ENCODE measurements at places on chromosomes 1 and 21.

DNA sequence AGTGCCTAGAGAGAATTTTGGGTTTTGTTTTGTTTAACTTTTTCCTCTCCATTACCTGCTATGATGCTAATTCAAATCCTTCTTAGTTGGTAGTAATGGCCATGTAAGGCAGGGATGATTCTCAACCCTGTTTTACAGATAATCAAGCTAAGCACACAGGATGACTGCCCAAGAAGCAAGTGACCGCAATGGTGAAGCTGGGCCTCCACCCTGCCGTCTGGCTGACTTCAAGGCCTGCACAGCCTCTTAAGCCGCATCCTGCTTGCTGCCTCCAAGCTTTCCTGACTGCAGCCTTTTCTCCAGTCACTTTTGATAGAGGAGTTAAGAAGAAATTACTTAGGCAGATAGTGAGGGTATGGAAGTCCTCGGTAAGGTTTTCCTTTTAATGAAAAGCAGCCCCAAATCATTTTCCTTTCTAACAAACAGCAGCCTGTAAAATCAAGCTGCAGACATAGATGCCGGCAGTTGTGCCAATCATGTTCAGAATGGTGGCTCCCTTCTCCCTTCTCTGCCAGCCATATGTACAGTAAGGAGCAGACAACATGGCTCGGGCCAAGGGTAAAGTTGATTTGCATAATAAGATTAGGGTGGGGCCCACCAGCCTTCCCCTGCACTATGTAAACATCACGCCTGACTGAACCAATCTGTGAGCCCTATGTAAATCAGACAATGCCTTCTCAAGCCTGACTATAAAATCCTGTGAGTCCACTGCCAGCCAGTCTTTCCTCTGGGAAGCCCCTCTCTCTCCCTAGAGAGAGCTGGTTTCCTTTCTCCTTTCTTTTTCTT is 8.8 kb upstream of the CTBS start:
- peak; percentile 30 for DNase-seq

- peak; percentile 72 for DNase-seq
Observed at GRCh38 chr1:235919127-235919832, 52.6 kb upstream of the LYST start.

- no peak for DNase-seq
Observed at GRCh38 chr1:30476476-30476875, 246.9 kb downstream of the MATN1 start.

GRCh38 chr1:114314098-114314497 is 160.4 kb upstream of the SYT6 start:
- no peak for DNase-seq

GRCh38 chr1:65751961-65752360 is 40.7 kb upstream of the PDE4B start:
- no peak for DNase-seq

DNA sequence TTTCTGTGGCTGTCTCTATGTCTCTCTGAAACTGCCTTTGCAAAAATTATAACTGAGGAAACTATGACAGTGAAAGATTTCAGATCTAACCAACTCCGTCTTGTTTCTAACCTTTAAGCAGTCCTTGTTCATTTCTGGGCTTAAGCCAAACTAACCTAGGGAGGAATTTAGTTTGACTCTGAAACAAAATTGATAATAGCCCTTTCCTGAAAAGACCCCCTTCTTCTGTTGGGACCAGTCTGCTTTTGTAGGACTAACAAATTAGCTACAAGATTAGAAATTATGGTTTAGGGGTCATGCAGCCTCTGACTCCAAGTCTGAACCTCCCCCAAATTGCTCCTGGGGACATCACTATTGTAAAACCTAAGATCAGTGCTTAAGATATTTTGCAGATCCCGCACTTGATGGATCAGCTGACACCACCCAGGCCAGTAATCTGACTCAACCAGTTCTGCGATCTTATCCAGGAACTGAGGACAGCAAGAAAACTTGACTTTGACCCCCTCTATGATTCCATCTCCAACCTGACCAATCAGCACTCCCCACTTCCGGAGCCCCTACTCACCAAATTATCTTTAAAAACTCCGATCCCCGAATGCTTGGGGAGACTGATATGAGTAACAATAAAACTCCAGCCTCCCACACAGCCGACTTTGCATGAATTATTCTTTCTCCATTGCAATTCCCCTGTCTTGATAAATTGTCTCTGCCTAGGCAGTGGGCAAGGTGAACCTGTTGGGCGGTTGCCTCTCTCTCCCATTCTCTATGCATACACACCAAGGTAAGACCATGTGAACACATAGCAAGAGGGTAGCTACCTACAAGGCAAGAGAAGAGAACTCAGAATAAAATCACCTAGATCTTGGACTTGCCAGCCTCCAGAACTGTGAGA is 11.1 kb upstream of the TRIM63 start:
- DNase-seq = no peak

DNA sequence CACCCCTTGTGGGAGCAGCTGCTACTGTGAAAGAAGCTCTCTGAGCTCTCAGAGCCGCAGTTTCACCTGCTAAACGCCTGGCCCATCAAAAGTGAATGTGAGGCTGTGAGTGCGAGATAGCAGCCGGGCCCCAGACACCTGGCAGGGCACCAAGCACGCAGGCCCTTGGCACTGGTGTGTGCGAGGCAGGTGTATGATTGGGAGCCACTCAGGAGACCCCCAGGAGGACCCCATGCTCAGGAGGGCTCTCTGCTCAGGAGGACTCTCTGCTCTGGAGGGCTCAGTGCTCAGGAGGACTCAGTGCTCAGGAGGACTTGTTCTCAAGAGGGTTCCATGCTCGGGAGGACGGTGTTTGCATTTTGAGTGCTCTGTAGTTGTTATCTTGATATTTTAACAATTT is 14.3 kb upstream of the ADARB1 start:
- no peak for DNase-seq

- DNase-seq = no peak
Observed at GRCh38 chr1:207417076-207417475, 37.1 kb upstream of the CR2 start.

DNA sequence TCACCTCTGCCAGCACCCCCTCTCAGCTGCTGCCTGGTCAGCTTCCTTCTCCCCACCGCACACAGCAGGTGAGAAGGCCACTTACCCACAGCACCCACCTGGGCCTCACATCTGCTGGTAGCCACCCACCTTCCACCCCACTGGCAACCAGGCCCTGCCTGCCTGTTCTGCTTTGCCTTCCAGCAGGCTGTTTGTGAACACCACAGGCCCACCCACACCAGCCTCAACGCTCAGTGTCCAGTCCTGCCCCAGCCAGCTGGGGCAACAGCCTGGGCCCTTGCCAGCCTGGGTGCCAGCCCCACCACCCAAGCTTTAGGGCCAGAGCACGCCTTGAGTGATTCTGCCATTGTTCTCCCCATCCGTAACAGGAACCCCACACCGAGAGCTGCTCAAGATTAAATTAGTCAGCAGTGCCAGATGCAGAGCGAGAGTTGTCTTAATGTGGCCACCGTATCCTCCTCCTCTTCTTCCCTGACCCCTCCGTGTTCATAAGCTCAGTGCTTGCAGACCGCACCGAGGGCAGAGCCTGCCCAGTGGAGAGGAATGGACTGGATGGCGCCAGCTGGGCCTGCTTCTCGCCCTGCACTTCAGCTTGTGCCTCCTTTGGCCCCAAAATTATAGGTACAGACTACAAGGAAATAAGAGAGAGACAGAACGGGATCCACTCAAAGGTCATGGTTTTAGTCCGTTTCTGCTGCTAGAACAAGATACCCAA is 120.3 kb upstream of the COL6A1 start:
- no peak for DNase-seq

- DNase-seq = no peak
Observed at GRCh38 chr1:176987016-176987415, 177.5 kb downstream of the ASTN1 start.

DNA sequence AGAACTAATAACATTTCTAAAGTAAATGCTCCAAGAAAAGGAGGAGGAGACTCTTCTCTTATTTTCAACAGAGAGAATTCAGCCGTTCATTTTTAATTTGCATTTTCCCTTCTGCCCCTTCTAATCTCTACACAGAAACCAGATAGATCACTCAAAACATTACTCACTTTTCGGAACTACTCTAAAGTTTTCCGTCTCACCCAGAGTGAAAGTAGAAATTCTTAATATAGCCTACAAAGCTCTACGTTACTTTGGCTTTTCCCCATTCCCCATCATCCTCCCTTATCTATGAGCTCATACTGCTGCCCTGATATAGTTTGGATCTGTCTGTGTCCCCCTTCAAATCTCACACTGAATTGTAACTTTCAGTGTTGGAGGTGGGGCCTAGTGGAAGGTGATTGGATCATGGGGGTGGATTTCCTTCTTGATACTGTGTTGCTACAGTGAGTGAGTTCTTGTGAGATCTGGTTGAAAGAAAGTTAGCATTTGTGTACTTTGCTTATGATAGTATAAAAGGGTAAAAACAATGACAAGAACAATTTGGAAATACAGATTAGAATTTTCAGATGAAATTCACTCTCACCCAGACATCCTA is 188.2 kb downstream of the AMY1C start:
- no peak for DNase-seq

DNA sequence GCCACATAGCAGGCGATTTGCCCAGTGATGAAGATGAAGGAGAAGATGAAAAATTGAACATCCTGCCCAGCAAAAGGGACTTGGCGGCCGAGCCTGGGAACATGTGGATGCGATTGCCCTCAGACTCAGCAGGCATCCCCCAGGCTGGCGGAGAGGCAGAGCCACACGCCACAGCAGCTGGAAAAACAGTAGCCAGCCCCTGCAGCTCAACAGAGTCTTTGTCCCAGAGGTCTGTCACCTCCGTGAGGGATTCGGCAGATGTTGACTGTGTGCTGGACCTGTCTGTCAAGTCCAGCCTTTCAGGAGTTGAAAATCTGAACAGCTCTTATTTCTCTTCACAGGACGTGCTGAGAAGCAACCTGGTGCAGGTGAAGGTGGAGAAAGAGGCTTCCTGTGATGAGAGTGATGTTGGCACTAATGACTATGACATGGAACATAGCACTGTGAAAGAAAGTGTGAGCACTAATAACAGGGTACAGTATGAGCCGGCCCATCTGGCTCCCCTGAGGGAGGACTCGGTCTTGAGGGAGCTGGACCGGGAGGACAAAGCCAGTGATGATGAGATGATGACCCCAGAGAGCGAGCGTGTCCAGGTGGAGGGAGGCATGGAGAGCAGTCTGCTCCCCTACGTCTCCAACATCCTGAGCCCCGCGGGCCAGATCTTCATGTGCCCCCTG is 3.3 kb downstream of the ZBTB18 start:
- no peak for DNase-seq

GRCh38 chr1:99986656-99987225 is 16.9 kb downstream of the SLC35A3 start:
- DNase-seq = no peak

GRCh38 chr1:159979257-159979656 is 25.2 kb upstream of the SLAMF9 start:
- DNase-seq = no peak

DNA sequence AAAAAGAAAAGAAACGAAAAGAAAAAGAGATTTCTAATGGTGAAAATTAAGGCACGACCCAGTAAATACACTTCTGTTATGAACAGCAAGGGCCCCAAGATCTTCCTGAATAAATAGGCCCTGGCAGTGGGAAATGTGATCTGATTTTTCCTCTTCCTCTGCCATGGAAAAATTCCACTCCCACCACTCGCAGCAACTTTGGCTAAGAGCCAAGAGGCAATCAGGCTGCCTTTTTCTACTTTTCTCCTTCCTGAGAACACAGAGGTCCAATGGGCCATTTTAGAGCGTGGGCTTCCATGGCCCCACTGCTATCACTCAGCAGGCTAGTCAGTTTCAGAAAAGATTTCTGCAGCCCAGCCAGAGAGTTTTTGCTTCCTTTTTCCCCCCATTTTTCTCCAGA is 33.7 kb upstream of the AK4 start:
- DNase-seq = peak; percentile 3

DNA sequence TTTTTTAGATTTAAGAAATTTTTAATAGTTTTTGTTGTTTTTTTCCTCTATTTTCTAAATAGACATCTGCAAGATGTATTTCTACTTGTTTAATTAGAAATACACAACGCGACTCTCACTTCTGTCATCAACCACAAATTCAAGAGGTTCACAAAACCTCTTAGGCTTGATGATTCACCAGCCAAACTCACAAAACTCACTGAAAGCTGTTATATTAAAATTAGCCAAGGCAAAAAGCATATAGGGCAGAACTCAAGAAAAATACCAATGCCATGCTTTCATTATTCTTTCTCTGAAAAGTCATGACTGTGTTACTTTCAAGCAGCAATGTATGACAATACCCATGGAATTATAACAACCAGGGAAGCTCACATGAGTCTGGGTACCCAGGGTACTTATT is 487.0 kb upstream of the RGS18 start:
- no peak for DNase-seq

- DNase-seq = no peak
Observed at GRCh38 chr1:183585038-183585437, 5.2 kb downstream of the NCF2 start.

DNA sequence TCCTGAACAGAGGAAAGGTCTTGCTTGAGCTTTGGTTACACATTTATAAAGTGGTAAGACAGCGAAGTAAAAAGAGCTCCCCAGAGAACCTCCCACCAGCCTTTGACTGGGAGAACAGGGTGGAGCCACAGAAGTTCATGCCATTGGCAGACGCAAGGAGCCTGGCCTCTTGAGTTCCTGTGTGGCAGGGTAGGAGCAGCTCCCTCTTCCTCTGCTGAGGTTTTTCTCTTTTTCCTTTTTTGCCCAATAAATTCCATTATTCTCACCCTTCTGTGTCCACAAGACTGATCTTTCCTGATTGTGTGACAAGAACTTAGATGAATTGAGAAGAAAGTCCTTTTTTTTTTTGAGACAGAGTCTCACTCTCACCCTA is 4.3 kb downstream of the THEM4 start:
- no peak for DNase-seq

- DNase-seq = no peak
Observed at GRCh38 chr21:37547615-37548200, 181.1 kb downstream of the DYRK1A start.

GRCh38 chr1:240607006-240607405 is 4.9 kb downstream of the GREM2 start:
- DNase-seq = no peak

DNA sequence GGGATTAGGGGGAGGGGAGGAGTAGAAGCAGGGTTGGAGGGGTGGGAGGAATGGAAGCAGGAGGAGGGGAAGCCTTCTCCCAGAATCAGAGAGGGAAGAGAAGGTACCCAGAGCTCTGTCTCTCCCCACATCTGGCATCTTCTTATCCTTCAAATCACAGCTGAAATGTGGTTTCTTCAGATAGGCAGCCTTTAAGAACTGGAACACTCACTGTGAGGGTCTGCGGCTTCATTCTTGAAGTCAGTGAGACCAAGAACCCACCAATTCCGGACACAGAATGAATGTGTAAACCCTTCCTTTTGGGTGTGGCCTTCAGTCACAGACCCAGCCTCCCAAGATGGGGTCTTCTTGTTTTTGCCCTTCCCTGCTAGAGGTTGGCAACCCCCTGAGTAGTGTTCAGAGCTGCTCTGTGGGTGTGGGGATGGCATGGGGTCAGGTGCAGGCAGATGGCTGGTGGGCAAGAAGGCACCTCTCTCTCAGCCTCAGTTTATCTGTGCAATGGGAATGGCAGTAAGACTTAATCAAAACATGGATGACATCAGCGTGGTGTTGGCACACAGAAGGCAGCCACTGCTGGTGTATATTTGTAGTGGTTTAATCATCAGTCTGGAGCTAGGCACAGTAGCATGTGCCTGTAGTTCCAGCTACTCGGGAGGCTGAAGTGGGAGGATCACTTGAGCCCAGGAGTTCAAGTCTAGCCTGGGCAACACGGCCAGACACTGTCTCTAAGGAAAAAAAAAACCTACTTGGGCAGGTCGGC is 7.2 kb downstream of the FAAH start:
- peak; percentile 36 for DNase-seq

Measured in fibroblast of gingiva (primary cell).